ENCODE measurements at places on chromosomes 5 and 9.

- DNase-seq, result no peak
Observed at GRCh38 chr9:2704504-2704903, 12.8 kb upstream of the KCNV2 start.

GRCh38 chr5:2489306-2489705 lies 262.2 kb downstream of the IRX2 start:
- no peak for DNase-seq

- no peak for DNase-seq
Observed at GRCh38 chr9:93204470-93205043, 20.6 kb downstream of the WNK2 start.

DNA sequence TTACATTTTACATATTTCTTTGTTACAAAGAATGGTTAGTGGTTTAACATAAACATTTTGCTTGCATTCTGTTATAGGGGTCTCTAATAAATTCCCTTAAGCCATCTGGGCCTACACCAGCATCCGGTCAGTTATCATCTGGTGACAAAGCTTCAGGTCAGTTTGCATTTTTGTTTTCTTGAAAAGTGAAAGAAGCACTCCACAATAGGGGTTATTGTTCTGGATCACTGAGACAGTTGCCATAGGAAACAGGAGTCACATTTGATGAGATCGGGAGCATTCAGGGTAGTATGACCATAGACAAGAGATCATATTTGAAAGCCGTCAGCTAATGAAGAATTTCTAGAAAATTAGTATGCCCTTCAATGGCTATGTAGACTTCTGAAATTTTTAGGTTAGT lies 63.6 kb downstream of the NUP214 start:
- DNase-seq, result no peak

DNA sequence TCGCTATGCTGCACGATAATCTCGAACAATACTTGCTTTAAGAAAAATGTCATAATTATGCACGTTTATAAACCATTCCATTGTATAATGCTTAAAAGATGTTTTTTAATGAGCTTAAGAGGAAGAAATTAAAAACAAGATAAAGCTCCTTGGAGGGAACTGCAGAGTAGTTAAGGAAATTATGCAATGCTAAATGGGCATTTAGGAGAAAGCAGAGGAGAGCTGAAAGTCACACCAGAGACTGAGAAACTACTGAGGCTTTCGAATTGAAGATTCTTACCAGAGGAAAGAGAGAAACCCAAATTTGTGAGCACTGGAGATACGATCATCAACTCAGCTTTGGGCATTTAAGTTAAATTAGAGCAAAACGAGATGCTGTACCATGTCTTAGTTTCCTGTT lies 119.4 kb downstream of the CDH10 start:
- no peak for DNase-seq

- DNase-seq, result no peak
Observed at GRCh38 chr5:78614816-78615215, 33.8 kb downstream of the LHFPL2 start.

DNA sequence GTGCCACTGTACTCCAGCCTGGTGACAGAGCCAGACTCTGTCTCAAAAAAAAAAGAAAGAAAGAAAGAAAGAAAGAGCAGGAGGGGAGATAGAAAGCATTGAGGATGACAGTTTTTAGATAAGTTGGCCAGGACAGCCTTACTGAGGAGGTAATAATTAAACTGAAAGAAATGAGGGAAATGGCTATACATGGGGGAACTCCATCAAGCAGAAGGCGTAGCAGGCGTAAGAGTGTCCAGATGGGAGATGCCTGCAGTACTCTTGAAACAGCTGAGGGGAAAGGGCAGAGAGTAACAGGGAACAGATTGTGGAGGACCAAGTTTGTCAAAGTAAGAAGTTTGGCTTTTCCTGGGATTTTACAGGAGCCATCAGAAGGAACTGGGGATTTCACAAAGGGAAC lies 57.5 kb downstream of the HMGCS1 start:
- no peak for DNase-seq

DNA sequence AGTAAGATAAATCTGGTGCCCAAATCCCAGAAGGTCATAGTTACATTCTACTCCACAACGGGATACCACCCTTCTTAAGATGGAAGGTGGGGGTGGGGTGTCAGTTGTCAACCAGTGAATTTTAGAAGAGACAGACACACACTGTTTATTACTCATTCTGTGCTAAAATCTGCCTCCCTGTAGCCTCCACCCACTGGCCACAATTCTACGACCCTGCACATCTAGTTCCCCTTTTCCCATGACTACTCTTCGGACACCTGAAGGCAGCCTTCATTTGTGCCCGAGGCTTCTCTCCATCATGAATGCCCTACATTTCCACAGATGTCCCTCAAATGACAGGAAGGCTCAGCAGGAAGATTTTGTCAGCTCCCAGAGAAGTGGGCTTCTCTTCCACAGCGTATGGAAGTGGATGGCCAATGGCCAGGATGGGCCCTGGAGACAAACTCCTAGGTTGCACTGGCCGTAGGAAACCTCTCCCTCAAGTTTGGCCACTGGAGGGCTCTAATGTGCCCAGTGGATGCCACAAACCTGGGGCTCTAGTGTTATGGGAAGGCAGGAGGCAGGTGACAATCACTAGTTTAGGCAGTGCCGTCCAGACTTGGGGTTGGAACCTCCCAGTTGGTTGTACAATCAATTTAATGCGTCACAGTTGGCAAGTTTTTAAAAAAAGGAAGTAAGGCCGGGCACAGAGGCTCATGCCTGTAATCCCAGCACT lies 46.6 kb downstream of the PTPN3 start:
- DNase-seq, result no peak

DNA sequence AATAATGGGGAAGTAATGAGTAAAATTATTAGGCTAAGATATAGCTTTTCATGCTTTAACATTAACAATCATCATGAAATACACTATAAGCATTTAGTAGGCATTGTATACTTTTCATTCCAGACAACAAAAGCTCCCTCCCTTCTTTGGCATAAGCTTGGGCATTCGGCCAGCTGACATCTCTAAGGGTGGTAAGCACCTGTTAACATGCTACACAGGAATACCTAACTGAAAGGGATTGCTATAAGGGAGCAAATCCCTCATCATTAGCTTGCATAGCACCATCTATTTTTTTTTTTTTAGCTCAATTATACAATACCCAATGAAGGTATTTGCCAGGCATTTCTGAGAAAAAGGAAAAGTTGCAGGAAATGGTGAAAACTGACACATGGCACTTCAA lies 16.6 kb downstream of the STRBP start:
- DNase-seq, result no peak

- DNase-seq, result no peak
Observed at GRCh38 chr9:88243736-88244135, 105.5 kb upstream of the SPATA31C2 start.

DNA sequence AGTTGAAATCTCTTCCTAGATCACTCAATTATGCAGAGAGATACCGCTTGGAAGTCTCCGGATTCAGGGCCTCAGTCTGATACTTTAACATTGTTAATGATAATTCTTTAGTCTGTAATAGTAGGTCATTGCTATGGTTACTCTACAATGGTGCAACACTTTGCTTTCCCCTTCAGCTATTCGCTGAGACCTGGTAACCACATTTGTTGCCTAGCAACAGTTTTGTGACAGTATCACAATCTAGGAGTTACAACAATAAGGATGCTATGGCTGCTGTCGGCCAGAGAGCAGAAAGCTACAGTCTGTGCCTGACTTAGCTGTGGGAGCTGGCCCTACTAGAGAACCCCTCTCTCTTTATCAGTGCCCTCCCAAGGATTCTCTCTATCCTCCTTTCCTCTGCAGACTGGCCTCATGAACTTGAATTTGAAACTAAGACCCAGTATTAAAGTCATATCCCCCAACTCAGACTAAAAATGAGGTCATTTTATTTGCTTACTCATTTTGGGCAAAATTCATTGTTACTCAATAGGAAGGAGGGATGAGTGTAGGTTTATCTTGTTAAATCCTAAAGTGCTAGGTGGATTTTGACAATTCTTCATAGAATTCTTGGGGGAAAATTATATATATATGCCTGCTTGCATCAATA lies 39.3 kb downstream of the NR2F1 start:
- DNase-seq, result no peak

DNA sequence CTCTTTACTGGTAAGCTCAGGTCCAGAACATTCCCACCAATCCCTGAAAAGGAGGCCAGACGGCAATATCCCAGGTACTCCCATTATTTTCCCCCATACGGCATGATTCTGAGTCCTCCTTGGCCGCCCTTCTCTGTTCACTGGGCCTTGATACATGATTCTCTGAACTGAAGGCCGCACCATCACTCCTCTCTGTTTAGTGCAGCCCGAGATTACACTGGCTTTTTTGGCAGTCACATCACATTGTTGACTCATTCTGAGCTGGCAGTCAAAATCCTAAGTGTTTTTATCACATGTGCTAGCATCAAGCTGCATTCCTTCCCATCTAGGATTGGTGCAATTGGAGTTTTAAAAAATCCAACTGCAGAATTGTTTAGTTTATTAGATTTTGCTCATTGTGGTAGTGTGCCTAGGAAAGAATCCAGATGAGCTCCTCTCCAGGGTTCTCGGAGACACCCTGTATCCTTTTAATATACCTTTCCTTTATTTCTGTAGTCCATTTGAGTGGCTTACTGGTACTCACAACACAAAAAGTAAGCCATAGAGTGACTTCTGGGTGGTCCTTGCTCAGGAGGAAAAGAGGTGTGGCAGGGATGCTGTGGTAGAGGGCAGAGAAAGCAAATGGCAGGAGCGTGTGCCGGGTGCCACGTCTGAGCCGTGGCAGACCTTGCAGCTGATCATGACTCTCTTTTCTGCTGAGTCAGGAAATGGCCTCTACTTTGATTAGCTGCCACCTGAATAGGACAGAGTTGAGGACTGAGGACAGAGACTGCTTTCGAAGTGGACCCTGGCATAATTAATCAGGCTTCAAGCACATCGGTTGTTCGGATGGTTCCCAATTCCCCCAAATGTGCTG lies 121.1 kb upstream of the IL12B start:
- no peak for DNase-seq

DNA sequence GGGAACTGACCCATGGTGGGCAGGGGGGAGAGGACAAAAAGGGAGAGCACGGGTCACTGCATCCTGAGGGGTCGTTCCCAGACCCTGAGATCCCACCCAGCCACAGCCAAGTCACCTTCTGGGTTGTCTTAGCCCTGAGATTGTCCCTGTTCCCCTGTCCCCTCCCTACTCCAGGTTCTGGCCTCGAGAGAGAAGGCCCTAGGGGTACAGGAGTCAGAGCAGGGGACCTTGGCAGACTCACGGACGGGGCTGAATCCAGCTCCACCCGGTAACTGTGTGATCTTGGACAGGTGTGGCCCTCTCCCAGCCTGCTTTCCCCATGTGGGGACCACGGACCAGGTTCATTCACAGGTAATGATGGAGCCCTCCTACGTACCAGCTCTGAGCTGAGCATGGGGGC lies 11.2 kb upstream of the CERCAM start:
- DNase-seq, result no peak

Measured in NCI-H1048 (cell line).